Left lobe of liver (tissue), 2 donors: ENCODE measurements at places on chromosomes 7 and 10.

- no peak for DNase-seq
Observed at GRCh38 chr7:15932318-15932717, 245.8 kb upstream of the MEOX2 start.

DNA sequence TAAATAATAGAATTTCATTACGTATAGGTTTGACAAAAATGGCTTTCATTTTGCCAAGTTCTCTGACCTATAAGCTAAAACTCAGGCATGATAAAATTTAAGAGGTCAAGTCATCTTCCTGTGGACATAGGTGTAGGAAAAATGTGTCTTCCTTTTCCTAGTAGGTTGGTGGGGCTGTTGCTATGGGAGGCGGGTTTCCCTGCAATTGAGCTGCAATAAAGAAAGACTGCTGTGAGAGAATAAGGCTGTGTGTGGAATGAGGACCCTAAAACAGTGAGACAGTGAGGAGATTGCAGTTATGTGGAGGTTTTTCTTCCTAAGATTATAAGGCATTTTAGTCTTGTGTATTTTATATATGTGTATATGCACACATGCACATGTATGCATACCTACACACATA, 13.0 kb upstream of the SEMA3A start:
- no peak for DNase-seq

DNA sequence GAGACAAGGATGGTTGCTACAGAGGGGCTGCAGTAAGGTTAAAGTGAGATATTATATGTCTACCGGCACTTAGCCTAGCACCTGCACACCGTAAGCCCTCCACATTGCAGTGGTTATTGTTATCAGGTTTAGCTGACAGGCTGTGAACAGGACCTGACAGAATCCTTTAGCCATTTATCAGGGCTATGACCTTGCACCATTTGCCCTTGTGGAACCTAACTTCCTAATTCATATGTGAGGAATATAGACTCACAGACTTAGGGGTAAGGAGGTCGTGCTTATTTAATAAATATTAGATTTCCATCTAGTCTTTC, 10.1 kb downstream of the NCOA4 start:
- no peak for DNase-seq

GRCh38 chr7:101970801-101971200, 153.4 kb downstream of the CUX1 start:
- DNase-seq = no peak

DNA sequence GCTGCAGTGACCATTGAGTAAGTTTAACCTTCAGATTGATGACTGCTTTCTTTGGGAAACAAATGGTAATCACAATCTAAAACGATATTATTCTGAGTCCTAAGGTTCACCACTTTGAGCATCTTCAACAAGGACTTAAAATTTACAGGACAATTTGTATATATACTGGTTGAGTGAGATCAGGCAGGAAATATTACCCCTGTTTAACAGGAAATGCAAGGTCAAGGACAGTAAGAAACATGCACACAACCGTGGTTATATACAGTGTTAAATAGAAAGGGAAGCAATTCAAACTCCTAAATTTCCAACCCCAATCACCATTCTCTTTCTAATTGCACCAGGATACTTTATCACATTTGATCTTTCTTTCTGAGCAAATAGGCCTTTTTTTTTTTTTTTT, 96.1 kb downstream of the ZNF277 start:
- DNase-seq = no peak

GRCh38 chr10:97882142-97883091, 32.8 kb downstream of the GOLGA7B start:
- DNase-seq = no peak

- peak; percentile 89 for DNase-seq
Observed at GRCh38 chr10:14608381-14609001, 166.2 kb downstream of the FAM107B start.

DNA sequence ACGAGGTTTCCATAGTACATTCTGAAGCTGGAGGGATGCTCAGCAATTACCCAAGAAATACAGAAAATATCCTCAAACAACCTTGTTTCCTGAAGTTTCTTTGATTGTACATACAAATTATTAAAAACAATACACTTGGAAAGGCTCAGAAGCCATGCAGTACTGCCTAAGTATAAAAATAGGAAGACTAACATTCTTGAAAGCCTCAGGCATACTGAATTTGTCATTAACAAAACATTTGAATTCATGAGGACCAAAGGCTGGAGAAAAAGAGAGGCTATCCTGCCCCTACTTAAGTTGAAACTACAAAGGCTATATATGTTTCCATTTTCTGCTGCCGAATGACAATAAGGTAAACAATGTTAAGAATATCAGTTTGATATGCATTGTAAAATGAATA, 54.3 kb upstream of the SGCE start:
- no peak for DNase-seq

DNA sequence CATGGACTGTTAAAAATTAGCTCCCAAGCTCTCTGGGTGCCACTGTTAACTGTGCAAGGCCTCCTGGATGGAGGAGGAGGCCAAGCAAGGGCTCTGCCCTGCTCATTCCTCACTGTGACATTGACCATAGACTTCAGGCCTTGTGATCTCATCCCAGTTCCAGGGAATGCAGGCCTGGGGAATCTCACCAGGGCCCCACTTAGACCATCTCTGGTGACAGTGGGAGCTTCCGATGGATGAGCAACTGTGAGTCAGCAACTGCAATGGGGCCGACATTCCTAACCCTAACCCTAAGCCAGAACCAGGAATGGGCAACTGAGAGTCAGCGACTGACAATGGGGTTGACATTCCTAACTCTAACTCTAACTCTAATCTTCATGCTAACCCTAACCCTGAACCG, 50.4 kb upstream of the MSMB start:
- DNase-seq = no peak

DNA sequence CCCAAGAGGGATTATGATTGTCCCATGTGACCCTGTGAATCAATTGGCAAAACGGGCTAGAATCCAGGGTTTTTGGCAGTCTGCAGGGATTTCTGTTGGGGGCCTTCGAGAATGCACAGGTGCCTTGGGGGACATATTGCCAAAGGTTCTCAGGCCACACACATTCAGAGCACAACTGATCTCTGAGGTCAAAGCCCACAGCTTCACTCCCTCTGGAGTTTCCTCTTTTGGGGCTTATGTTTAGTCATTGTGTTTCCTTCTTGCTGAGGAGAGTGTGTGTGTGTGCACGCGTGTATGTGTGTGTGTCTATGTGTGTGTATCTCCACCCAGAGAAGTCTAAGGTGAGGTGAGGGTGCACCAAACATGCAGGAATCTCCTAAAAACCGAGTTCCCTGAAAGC, 8.8 kb downstream of the PPIF start:
- DNase-seq = no peak

DNA sequence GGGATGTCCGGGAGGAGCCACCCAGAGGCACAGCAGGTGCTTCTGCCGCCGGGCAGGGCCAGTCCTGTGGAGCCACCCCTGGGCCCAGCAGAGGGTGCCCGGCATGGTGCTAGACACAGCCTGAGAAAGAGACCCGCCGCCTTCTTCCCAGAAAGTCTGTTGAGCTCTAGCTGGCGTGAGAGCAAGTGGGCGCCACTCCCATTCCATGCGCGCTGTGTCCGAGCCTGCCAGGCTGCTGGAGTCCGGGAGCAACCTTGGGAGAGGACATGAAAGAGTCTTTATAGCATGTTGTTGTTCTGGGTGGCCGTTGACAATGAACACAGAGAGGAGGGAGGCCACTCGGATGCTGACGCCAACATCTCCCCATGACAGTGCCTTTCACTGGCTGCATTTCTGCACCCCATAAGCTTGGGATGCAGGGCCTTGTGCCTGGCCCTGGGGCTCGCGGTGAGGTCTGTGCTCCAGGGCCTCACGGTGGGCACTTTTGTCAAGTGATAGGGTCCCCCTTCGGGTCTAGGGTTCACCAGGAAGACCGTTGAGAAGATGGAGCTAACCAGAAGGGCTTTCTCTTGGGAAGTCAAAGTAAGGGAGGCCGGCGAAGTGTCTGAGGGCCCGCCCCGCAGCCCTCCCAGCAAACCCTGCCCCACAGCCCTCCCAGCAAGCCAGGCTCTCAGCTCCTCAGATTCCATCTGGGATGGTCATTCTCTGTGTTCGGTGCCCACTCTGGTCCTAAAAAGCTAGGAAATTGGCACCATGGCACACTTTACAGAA, 47.3 kb downstream of the NKX6-2 start:
- DNase-seq = no peak

- DNase-seq = no peak
Observed at GRCh38 chr7:24403557-24403956, 119.6 kb downstream of the NPY start.
